NCI-H2107 (cell line): ENCODE measurements at places on chromosomes 4 and X.

DNA sequence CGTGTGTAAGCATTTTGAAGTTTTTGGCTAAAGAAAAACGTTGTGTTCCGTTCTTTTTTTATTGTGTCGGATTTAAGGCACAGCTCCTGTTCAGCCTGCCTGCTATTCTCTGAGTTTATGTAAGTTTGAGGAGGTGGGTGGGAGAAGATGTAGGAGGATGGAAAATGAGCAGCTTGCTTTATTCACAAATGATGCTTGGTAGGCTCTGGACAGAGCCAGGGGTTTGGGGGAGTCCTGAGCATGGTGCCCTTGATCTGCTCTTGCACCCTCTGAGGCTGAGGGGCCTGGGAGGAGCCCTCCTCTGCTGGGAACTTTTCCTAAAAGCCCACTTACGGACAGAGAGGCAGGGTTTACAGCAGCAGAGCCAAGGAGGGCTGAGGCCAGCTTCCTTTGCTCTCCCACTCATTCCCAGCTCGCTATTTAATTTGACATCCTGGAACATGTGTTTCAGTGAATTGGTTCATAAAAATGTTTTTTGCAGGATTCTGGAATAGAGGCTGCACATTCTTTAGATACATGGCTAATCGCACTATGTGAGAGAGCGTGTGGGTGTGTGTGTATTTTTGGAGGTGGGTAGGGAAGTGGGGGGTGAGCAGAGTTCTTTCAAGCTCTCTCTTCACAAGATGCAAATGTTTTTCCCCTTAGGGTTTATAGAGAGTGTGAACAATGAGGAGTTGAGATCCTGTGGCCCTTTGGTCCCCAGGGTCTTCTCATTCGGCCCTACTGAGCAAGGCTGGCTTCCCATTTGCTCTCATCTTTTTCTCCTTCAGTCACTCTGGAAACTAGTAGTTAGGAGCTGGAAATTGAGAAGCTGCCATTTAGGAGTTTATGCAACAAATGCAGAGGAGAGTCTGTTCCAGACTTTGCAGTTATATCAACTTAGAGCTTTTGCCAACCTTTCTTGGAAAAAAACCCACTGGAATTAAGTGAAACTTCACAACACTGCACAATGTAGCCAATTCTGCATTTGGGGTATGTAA, 32.1 kb downstream of the TMEM131L start:
- no peak for DNase-seq

- no peak for DNase-seq
Measured at GRCh38 chr4:68062501-68062900, 67.2 kb downstream of the TMPRSS11F start.

DNA sequence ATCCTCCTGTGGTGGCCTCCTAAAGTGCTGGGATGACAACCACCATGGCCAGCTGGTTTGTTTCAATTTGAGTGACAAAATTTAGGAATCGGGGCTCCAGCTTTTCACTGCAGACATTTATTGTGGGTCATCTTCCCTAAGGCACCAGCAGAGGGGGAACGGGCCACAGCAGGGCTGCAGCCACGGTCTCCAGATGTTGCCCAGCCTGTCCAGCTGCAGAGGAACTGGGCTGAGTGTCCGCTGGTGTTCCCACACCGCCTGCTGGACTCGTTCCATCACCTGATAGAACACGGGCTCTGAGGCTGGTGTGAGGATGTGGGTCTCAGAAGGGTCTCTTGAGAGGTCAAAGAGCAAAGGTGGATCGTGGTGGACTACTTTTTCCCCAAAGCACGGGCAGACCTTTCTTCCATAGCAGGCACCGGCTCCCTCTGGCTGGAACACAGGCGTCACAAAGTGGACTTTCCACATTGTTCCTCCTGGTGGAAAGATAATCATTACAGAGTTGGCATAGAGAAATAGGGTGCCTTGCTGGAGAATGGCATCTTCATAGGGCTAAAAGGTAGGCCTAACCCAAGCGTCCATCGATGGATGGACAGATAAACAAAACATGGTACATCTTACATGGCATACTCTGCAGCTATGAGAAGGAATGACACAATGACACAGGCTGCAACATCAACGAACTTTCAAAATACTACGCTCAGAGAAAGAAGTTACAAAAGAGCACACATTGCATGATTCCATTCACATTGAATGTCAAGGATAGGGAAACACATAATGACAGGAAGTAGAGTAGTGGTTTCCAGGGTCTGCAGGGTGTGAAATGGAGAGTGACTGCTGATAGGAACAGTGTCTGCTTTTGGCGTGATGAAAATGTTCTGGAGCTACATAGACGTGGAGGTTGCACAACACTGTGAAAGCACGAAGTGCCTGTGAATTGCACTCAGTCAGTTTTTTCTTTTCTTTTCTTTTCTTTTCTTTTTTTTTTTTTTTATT, 5.9 kb upstream of the ARSD start:
- DNase-seq: no peak

DNA sequence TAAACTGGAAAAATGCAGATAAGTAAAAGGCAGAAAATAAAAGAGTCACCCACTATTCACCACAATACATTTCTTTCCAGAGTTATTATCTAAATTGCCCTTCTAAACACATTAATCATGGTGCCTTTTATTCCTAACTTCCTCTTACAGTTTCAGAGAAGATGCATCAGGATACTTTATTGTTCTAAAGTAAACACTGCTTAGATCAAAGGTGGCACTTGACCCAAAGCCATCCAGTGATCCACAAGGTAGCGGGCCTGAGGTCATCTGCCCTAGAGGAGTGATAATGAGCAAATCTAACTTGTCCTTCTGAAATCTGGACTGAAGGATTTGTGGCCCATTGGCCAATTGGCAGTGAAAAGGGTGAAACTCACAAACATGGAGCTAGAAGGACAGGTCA, 12.0 kb upstream of the TMEM154 start:
- DNase-seq: no peak

GRCh38 chrX:140933874-140934655, 68.3 kb upstream of the SPANXB1 start:
- no peak for DNase-seq

DNA sequence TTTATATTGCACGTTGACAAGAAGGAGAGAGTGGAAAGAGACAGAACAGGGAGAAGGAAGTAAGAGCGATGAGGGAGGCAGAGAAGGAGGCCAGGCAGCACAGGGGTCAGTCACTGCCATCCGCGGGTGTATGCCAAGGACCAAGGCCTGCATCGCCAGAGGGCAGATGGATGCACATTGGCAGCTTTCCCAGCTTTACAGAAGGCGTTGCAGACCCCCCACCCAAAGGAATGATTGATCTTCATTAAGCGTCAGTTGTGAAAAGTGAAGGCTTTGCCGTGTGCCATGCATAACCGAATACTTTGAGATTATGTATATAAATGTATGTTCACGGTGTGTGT, 21.6 kb downstream of the PIGG start:
- no peak for DNase-seq

GRCh38 chr4:10160281-10160856, 43.8 kb upstream of the WDR1 start:
- DNase-seq: no peak
